ENCODE measurements at places on chromosomes 13 and 19.

- DNase-seq = no peak
Measured at GRCh38 chr13:69648340-69649062, 459.1 kb upstream of the ATXN8OS start.

DNA sequence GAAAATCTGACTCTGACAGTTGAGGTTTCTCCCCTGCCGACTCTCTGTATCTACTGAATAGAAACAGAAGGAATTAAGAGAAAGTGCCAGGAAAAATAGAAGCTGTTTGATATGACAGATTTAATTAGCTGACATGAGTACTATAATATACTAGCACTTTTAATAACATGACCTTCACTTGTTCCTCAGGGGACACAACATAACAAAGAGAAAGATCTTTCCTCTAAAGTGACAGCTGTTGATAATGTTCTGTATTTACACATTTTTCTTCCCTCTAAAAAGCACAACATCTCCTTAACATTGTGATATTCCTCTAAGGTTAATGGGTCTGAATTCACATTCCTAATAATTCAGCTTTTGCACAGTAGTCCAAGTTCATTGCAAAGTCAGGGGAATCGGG, 1136.0 kb downstream of the PCDH17 start:
- DNase-seq = no peak

GRCh38 chr19:45451131-45451849, 16.5 kb upstream of the FOSB start:
- no peak for DNase-seq

GRCh38 chr19:391207-391557, 17.8 kb downstream of the C2CD4C start:
- DNase-seq = no peak

- DNase-seq = no peak
Measured at GRCh38 chr19:39539165-39539517, 820 bp downstream of the EID2 start.

DNA sequence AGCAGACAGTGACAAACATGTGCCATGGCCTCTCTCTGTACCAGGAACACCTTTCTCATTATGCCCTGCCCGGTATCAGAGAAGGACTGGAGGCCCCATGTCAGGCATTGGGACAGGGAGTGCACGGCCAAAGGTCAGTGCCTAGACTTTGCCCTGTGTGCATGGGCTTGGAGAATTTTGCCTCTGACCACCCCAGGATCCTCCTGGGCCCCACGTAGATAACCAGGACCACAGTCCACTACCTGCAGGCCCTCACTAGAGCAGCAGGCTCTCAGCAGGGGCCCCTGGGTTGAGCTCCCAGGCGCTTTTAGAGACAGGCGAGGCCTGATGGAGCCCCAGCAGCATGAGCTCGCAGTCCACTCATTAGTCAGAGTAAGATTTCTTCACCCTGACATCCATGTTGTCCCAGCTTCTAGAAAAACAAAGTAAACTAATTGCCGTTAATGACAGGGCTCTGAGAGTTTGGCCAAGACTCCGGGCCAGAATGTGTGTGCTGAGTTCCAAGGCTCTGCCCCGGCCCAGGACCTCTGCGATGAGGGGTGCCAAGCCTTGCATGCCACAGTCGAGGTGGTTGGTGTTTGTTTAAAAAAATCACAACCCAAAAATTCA, 42.7 kb downstream of the CAPN12 start:
- DNase-seq = no peak

DNA sequence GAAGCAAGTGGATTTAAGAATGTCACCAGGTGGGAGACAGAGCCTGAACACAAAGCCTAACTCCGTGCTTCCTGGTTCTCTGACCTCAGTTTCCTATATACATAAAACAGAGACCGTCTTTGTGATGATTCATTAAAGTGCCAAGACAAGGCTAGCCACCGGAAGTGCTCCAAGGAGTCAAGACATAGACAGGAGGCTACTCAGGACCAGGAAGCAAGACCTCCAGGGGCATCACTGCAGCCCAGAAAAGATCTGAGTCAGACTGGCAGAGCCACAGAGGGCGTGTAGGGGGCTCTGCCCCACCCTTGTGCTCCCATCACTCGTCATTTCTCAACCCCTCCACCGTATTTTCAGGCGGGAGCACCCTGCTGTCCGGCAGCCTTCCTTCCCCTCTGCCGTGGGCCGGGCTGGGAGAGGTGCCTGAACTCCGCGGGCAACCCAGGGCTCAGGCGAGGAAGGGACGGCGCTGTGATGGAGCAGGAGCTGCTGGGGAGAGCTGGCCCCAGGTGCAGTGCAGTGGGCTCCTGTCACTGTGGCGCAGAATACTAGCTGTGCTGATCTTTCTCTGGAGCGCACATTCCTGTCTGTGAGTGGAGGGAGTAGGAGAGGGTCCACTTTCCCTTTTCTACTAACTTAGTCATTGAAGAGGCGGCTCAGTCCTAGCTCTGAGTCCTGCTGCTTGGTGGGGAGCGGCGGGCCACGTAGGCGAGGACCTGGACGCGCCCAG, 134.7 kb upstream of the GPR12 start:
- no peak for DNase-seq

DNA sequence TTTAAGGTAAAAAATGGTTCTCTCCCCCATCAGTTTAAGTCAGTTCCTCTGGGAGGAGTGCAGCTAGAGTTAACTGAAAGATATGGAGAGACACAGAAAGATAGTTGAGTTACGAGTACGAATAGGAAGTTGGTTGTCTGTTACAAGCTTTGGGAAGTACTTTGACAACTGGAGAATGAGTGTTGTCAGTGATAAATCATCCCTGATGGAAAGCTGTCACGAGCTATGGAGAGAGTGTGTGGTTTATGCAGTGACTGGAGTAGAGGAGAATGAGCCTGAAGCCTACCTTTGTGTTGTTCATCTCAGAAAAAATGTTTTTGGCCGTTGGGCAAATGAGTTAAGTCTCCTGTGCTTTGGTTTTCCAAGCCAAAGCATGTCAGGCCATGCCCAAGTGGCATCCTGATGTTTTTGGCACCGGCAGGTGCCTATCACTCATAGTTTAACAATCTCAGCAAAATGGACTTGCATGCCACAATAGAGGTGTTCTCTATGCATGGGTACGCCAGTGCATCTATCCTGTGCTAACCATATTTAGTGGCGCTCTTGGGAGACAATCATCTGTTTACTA, 350.2 kb downstream of the IRS2 start:
- DNase-seq = no peak

- DNase-seq = peak; percentile 84
Measured at GRCh38 chr13:76816394-76816793, 69.8 kb downstream of the KCTD12 start.

- DNase-seq = no peak
Measured at GRCh38 chr13:82364525-82364924, 1517.7 kb downstream of the SLITRK1 start.

DNA sequence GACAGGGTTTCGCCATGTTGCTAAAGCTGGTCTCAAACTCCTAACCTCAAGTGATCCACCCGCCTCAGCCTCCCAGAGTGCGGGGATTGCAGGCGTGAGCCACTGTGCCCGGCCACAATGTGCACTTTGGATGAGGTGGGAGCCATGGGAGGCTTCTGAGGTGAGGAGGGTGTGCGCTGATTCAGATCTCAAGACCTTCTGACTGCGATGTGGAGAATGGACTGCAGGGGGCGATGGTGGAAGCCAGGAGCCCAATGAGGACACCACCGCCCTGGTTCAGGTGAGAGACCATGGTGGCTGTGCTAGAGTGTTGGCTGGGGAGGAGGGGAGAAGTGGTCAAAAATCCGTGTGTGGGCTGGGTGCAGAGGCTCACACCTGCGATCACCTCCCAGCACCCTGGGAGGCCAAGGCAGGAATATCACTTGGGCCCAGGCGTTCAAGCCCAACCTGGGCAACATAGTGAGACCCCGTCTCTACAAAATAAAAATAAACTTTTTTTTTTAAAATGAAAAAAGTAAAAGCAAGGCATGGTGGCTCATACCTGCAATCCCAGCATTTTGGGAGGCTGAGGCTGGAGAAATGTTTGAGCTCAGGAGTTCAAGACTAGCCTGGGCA, 5.6 kb downstream of the INAFM1 start:
- no peak for DNase-seq

- no peak for DNase-seq
Measured at GRCh38 chr13:82010780-82011179, 1669.9 kb upstream of the SPRY2 start.

- no peak for DNase-seq
Measured at GRCh38 chr19:52229524-52229923, 39.7 kb downstream of the PPP2R1A start.

GRCh38 chr13:48068952-48069351, 26.0 kb downstream of the MED4 start:
- no peak for DNase-seq

DNA sequence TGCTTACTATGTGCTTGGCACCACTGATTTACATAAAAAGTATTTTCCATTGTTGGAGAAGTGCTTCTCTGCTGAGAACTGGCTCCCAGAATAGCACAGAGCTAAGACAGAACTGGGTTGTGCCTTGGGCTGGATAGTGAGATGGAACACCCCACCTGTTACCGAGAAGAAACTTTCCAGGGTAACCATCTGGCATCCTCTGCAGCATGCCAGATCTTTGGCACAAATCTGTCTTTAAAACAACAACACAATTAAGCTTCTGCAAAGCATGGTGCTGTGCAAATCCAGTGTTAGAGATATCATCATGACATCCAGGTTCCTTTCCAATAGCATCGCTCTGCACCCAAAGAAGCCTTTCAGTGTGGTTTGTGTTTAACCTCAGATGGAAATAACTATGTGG, 202.5 kb upstream of the RFC3 start:
- DNase-seq = peak; percentile 93

DNA sequence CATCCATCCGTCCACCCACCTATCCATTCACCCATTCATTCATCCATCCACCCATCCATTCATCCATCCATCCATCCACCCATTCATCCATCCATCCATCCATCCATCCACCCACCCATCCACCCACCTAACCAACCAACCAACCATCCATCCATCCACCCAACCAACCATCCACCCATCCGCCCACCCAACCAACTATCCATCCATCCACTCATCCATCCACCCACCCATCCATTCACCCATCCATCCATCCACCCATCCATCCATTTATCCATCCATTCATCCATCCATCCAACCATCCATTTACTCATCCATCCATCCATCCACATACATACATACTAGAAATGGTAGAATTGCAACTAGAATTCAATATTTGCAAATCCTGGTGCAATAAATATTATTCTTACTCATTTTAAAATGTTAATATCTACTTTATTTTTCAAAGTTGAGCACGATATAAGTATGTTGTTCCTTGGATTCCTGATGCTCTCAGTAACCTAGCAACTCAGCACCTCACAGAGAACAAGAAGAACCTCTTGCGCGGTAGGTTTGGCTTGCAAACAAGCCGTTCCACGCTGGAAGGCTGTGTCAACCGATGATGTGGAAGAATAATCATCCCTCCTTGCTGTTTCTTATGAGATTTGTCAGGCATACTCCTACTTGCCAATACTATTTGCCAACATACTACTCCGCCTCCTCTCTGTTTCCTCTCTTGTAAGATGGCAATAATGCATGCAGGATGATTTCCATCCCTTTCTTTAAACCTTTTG, 111.7 kb downstream of the GNG7 start:
- no peak for DNase-seq

DNA sequence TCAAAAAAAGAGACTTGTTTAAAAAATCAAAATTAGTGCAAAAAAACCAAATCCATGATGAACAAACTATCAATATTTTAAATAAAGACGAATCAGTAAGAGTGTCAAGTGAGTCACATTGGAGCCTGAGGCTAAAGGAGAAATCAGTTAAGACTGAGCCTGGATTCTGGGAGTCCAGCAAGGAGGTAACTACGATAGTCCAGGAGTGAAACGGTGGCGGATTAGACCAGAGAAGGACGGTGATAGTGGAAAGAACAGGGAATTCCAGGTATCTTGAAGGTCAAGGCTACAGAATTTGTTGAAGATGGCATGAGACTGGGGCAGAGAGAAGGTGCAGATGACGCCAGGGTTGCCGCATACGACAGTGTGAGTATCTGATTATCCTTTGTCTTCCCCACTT, 7.0 kb upstream of the NPAS1 start:
- no peak for DNase-seq

DNA sequence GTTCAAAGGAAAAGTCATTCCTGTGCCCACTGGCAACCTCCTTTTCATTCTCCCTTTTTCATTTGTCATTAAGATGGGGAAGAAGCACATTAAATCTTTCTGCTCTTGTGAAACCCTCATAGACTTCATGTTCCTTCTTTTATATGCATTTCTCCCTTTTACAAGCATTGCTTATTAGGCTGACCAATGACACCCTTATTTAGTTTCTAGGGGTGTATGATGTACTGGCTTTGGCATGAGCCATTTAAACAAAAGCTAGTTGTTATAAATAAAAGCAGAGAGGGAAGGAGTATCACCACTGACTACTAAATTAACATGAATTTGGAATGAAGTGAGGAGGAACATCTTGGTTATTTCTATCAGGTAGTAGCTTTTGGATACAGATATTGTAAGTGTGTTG, 68.2 kb upstream of the PCDH9 start:
- DNase-seq = no peak

DNA sequence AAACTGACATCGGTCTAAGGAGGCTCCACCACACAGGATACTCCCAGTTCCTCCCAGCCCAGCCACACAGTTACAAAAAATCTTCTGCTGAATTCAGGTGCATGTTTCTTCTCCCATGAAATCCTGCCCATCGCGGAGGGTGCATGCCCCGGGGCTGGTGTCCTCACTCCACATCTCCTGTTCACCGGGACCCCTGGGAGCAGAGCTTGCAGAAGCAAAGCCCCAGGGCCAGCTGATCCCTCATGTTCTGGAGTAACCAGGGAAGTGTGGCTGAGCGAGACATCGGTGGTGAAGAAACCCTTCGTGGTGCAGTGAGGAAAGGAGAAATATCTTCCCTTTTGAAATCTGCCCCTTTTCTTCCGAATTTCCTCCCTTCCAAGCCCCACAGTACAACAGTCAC, 904 bp upstream of the SIGLEC9 start:
- no peak for DNase-seq

GRCh38 chr13:53474878-53475277, 446.3 kb downstream of the OLFM4 start:
- no peak for DNase-seq

GRCh38 chr19:46844067-46844489, 6.6 kb downstream of the AP2S1 start:
- DNase-seq = no peak

DNA sequence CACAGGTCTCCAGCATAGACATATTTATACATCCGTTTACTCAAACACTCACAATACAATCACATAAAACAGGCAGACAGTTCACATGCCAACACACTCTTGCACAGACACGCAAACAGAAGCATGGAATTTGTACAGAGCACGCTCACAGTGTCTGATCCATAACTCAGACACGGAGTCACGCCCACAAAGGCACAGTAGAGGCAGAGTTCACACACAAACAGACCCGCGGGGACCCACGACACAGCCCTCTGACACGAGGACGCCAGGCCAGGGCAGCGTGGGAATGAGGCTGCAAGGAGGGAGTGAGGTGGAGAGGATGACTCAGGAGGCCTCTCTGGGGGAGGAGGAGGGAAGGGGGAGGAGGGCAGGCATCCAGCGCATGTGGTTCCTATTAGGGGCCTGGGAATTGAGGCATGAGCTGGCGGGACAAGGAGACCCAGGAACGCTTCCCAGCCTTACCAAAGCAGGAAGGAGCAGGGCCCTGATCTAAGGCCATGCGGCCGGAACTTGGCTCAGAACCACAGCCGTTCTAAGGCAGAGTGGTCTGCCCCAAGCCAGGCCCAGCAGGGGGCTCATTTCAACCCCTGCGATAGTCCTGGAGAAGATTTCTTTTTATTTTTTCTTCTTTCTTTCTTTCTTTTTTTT, 9.1 kb upstream of the OLFM2 start:
- DNase-seq = peak; percentile 31

Measured in G401 (cell line).